ENCODE measurements at places on chromosomes 12 and 14.

GRCh38 chr12:116153983-116154382 lies 123.5 kb downstream of the MED13L start:
- peak; percentile 61 for DNase-seq

- no peak for DNase-seq
Measured at GRCh38 chr14:55328317-55328716, 57.1 kb downstream of the FBXO34 start.

DNA sequence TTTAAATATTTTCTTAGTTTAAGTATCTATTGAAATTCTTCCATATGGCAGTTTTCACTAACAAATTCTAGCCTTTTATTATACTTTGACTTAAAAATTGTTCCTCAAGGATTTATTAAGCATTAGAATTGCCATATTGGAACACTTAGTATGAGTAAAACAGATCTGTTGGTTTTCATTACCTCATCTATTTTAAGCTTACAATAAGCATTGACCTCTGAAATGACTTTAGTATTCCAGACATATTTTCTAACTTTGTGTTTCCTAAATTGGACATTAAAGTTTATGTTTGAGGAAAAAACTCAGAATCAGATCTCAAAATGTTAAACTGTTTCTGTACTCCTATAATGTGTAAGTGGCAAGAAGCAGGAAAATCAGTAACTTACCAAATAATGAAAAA lies 48.4 kb downstream of the CSRP2 start:
- DNase-seq: no peak

DNA sequence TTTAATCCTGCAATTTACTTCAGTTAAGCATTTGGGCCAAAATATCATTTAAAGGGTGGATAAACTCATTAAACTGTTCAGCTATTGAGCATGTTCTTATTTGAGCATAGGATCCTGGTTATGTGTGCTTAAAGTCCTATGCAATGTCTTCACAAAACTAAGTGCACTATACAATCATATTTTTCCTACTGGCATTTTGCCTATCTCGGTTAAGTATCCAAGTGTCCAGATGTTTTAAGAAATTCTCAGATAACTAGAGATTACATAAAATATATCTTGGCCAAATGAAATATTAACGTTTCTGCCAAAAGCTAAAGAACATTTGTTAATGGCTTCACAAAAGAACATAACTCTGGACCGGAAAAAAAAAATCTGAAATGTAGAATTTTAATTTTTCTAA lies 250.8 kb upstream of the LRFN5 start:
- no peak for DNase-seq

- DNase-seq: no peak
Measured at GRCh38 chr12:120061575-120062214, 54.9 kb downstream of the RAB35 start.

DNA sequence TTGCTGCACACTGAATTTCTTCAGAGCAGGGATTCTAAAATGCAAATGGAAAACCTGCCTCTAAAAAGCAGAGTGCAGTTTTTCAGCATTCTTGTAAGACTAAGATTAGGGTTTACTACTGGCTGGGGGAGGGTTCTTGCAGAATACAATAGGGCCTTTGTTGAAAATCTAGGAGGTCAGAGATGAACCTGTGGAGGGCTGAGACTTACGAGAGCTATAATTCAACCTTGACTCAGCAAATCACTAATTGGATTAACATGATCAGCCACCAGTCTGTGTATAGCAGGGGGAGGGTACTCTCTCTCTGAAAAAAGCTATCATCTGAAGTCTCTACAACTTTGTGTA lies 92.6 kb upstream of the HIF1A start:
- peak; percentile 93 for DNase-seq

- no peak for DNase-seq
Measured at GRCh38 chr14:44428231-44428945, 78.7 kb downstream of the FSCB start.

GRCh38 chr14:97120204-97120603 lies 323.0 kb downstream of the VRK1 start:
- DNase-seq: no peak

- DNase-seq: no peak
Measured at GRCh38 chr12:64670019-64670418, 59.7 kb downstream of the RASSF3 start.

DNA sequence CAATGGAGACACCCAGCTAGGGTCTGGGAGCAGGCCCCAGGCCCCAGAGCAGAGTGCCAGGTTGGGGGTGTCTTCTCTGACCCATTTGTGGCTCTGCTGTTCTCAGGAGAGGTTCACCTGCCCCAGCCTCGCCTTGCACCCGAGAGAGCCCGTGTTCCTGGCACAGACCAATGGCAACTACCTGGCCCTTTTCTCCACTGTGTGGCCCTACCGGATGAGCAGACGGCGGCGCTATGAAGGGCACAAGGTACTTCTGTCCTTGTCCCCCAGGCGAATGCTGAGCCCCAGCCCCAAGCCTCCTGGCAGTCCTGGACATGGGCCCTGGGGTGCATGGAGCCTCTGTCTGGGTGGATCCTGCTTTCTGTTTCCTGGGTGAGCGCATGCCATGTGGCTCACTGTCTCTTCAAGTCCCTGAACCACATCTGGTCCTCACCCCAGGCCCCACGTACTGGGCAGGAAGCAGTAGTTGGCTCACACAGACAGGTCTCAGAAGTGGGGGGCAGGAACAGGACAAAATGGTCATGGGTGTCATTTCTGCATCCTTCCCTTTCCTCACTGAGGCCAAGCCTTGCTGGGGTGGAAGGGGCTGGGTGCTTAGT lies 58.2 kb downstream of the BEGAIN start:
- no peak for DNase-seq

Measured in retinal pigment epithelial cell (primary cell).